Breast epithelium (tissue), 4 donors: ENCODE measurements at places on chromosomes 6 and 20. TPM values are rescaled to one million over a fixed set of nuclear protein-coding genes. Genes with fewer than 3 reads are reported as not detected.

DNA sequence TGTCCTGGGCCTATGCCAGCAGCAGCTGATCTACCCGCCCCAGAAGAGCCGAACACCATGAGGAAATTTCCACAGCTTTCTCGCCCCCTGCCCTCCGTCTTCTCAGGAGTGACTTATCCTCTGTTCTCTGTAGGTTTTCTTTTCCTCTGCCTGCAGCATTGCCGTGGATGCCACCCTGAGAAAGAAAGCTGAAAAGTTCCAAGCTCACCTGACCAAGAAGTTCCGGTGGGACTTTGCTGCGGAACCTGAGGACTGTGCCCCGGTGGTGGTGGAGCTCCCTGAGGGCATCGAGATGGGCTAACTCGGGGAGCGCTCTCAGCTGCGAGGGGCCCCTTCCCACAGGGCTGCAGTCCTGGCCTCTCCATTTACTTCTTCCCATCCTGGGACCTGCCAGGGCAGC lies 19.2 kb downstream of the AAR2 start:
- H3K36me3 ChIP-seq = no peaks in the 10 kb centered on the region
- no peaks in the 10 kb centered on the region for H3K27me3 ChIP-seq
- no peaks in the 10 kb centered on the region for H3K4me1 ChIP-seq
- H3K27ac ChIP-seq = no peak overlapping the region

GRCh38 chr20:5155404-5155803 lies 28.6 kb downstream of the CDS2 start:
- H3K27ac ChIP-seq = no peak overlapping the region
- H3K36me3 ChIP-seq = no peaks in the 10 kb centered on the region
- H3K4me3 ChIP-seq = no peak overlapping the region
- no peak for DNase-seq
- H3K4me1 ChIP-seq = no peaks in the 10 kb centered on the region

Gene MYCT1
- 6.6 TPM for total RNA-seq

- H3K4me3 ChIP-seq = no peak overlapping the region
- H3K27ac ChIP-seq = no peak overlapping the region
- no peaks in the 10 kb centered on the region for H3K27me3 ChIP-seq
- H3K4me1 ChIP-seq = no peaks in the 10 kb centered on the region
Measured at GRCh38 chr6:9593554-9593953, 821.3 kb downstream of the TFAP2A start.

- H3K4me1 ChIP-seq = no peaks in the 10 kb centered on the region
- DNase-seq = no peak
- H3K27me3 ChIP-seq = no peaks in the 10 kb centered on the region
- no peak overlapping the region for H3K4me3 ChIP-seq
- H3K27ac ChIP-seq = no peak overlapping the region
Measured at GRCh38 chr6:119186490-119186889, 108.0 kb upstream of the FAM184A start.

Gene BACH2
- total RNA-seq = 13.8 TPM

GRCh38 chr6:15948930-15949900 lies 179.7 kb upstream of the MYLIP start:
- DNase-seq = no peak
- no peaks in the 10 kb centered on the region for H3K27me3 ChIP-seq
- H3K27ac ChIP-seq = no peak overlapping the region
- H3K36me3 ChIP-seq = no peaks in the 10 kb centered on the region
- H3K4me1 ChIP-seq = no peaks in the 10 kb centered on the region

Gene C6orf163
- total RNA-seq = 6.2 TPM

DNA sequence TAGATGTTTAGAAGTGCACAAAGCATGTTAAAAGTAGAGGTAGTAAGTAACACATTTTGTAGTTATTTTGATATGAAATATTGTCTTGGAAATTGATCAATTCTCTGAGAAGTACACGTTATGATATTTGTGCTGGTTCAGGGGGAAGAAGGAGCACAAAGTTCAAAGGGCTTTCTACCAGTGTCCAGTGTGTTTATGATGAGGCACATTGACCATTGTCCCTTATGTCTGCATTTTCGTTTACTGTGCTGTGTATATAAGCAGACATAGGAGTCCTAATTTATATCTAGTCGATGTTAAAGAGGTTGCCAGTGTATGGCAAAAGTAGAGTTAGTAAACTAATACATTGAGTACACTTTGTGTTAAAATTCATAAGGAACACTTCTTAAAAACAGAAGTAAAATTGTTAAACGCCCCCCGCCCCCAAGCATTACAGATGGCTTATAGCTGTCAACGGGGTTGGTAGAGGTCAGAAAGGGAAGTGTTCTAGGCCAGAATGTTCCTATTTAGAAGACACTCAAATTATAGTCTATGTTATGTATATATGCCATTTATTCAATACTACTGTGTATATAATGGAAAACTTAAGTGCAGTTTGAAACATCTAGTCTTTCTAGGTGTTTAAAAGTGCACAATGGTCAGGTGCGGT lies 13.3 kb upstream of the HMGN4 start:
- no peaks in the 10 kb centered on the region for H3K27me3 ChIP-seq
- H3K27ac ChIP-seq = no peak overlapping the region
- DNase-seq = no peak
- H3K4me3 ChIP-seq = no peak overlapping the region
- no peaks in the 10 kb centered on the region for H3K36me3 ChIP-seq

GRCh38 chr6:159790956-159791598 lies 810 bp downstream of the MRPL18 start:
- no peaks in the 10 kb centered on the region for H3K36me3 ChIP-seq
- H3K27me3 ChIP-seq = no peaks in the 10 kb centered on the region
- H3K27ac ChIP-seq = peak overlapping the region; percentile 94
- H3K4me3 ChIP-seq = peak overlapping the region; percentile 86
- DNase-seq = no peak
- H3K4me1 ChIP-seq = peaks cover 19% of the 10 kb centered on the region
